ENCODE measurements at places on chromosomes 12 and 14.

- no peak for DNase-seq
Observed at GRCh38 chr12:25372969-25373817, 122.5 kb upstream of the KRAS start.

- no peak for DNase-seq
Observed at GRCh38 chr14:90408713-90409112, 11.9 kb downstream of the CALM1 start.

GRCh38 chr12:121351820-121352681 lies at the start of gene ANAPC5:
Gene ANAPC5, minus strand, starts transcription at chr12:121352411. Its CDS starts 71 bp downstream, at chr12:121352340.
- DNase-seq, result peak; percentile 92

- DNase-seq, result peak; percentile 33
Observed at GRCh38 chr14:106013879-106014376, 487.5 kb downstream of the TMEM121 start.

- no peak for DNase-seq
Observed at GRCh38 chr12:6821591-6822425, at the start of gene GPR162. Gene GPR162, plus strand, starts transcription at chr12:6821821. Its CDS starts 2,078 bp downstream, at chr12:6823899.
